Pons (tissue), 1 donor: ENCODE measurements at places on chromosomes 7 and 10.

- DNase-seq: no peak
Measured at GRCh38 chr10:133230387-133231195, 574 bp downstream of the UTF1 start.

DNA sequence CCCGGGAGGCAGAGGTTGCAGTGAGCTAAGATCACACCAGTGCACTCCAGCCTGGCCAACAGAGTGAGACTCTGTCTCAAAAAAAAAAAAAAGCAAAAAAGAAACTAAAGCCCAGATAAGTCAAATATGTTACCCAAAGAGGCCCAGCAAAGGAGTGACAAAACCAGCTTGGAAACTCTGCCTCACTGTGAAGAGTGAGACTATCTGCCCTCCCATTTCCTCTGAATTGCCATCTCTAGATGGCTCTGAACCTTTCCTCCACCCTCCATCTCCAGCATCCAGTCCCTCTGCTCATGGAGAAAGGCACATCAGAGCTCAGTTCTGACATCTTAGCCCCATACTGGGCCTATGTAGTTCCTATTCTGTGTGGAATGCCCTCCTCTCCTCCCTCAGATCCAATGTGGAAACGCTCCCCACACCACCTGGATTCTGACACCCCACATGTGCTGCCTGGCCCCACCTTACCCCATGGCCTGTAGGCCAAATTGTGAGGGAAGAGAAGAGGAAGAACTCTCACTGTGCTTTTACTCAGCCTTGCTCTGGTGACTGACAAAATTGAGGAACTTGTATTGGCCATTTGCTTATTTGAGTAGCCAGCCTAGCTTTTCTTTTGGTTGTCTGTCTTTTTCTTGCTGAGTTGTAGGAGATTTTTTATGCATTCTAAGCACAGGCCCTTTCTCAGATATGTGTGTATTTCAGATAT is 18.0 kb upstream of the NUDCD3 start:
- no peak for DNase-seq

- DNase-seq: no peak
Measured at GRCh38 chr10:91579329-91579985, 53.4 kb downstream of the PPP1R3C start.

DNA sequence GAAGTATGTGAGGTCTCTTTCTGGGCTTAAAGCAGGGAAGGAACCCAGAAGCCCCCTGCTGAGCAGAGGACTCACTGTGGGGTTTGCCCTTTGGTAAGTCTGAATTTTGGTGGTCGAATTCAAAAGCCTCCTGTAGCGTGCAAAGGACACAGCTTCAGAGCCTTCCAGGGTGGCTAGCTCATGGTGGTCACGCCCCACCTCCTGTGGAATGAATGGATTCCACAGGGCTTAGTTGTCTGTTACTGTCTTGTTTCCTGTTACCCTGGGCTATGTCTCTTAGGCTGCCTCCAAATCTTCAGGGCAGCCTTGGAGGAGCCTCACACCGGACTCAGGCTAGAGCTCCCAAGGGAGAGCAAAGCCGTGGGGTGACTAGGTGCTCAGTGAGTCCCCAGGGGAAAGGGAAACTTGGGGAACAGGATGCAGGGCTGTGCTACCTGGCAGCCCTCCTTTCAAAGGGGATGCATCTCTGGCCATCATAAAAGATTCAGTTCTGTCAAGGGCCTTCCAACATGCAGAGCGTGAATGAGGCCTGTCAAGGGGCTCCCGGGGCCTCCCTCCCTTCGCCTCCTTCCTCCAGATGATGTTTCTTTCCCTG is 211.7 kb downstream of the CCSER2 start:
- no peak for DNase-seq

DNA sequence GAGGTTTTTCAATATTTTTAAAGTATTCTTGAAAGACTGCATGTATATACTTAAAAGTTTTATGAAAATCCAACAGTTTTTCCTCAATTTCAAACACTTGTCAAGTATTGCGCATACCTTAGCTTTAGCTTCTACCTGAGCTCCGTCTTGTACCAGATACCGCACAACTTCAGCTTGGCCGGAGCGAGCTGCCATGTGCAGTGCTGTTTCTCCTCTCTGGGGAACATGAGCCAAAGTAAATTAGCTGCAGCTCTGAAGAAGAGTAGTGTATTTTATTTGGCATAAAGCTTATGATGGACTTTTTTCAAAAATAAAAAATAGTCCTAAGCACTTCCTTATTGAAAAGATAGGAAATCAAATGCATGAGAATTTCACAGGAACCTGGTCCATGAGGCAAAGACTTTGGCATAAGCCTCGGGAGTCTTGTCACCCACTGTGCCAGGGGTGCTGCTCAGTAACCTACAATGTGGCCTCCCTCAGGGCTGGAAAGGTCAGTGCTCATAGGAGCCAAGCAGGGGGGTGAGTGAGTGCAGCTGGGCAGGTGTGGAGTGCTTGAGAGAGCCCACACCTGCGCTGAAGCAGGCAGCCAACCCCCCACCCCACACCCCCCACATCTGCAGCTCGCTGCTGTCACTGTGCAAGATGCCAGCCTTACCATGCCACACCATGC is 189.5 kb downstream of the ANK3 start:
- DNase-seq: no peak

- DNase-seq: no peak
Measured at GRCh38 chr7:57203161-57203791, 71.0 kb upstream of the ZNF479 start.

DNA sequence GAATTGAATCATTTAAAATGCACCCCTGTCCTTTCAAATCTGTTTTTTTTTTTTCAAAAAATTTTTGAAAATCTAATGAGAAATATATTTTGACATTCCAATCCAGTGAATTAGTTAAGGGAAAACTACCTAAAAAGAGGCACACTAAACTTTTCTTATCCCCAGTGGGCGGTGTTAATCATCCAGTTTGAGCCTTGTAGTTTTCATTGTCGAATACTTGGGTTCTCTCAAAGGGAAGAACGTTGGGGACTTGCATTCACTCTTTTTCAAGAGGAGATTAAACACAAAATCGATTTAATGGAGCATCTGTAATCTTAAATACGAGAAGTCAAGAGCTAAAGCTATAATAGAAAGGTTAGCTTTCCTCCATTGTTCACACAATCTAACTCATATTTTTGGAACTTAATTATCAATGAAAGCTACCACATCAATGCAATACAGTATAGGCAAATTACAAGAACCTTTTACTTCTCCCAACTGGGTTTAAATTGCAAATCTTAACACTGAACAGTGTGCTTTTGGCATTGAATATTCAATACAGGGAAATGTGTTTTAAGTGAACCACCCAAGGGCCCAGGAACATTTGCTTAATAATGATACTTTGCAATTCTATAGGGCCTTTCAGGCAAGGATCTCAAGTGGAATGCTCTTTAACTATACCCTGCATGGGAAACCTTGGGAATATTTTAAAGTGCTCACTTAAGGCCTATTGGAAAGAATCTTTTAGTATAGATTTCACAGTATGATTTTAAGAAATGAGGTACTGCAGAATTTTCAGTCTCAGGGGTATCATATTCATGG is 13.1 kb upstream of the SP8 start:
- no peak for DNase-seq

GRCh38 chr7:126818393-126819196 is 434.1 kb downstream of the GRM8 start:
- no peak for DNase-seq

GRCh38 chr10:82887488-82887887 is 1012.5 kb downstream of the NRG3 start:
- DNase-seq: no peak

- DNase-seq: no peak
Measured at GRCh38 chr10:37667736-37668135, 189.7 kb downstream of the ZNF248 start.

GRCh38 chr7:138958391-138958956 is 22.7 kb downstream of the KIAA1549 start:
- DNase-seq: no peak

DNA sequence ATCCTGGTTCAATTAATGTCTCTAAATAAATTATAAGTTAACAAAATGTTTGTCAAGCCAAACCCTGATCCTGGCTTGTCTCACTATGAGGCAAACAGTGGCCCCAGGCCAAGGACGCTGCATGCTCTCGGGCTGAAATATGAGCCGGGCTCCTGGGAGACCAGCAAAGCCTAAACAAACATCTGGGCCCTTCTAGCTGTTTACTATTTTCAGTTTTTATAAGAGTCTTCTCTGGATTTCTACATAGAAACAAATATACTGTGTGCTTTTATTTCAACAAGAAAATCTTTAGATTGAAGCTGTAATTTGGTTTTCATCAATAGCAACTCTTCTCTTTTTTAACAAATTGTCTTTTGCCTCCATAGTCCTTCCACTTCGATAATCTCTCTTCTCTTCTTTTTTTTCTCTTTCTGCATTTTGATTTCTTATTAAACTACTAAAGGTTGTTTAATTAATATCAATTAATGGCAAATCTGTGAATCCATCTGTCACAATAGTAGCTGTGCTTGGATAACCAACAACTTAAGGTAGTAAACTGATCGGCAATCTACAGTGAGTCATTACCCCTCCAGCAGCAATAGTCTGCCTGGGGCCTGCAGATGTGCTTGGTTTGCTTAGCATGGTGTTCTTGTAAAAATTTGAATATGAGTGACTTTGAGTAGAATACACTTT is 83.3 kb upstream of the DNAJC1 start:
- peak; percentile 55 for DNase-seq

- DNase-seq: no peak
Measured at GRCh38 chr7:23898619-23899018, 188.6 kb downstream of the STK31 start.

DNA sequence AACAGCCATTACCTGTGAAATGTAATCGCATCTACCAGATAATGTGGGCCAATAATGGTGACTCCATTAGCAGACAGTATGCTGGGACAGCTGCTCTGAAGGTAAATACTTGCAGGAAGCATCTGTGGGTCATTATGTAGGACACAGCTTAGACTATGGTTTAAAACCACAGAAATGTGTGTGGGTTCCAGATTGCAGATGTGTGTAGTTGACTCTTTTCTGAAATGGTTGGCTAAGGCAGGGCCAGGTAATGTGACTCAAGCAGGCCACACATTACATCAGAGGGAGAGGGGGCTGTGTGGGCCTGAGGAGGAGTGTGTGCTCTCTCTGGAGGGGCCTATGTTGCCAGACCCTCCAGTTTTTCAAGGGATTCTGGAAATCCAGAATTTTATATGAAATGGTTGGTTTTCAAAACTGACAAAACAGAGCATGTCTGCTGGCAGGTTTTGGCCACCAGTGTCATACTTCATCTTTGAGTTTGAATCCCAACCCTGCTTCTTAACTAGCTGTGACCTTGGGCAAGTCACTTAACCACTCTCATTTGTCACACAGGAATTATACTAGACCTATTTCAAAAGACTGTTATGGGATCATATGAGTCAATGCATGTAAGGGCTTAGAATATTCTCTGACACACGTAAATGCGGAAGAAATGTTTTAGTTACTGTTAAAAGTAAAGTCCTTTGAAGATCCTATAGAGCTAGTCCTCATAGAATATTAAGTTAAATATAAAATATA is 64.5 kb downstream of the MCMBP start:
- DNase-seq: no peak

GRCh38 chr7:90465816-90466215 is 3.6 kb upstream of the PTTG1IP2 start:
- DNase-seq: no peak

- DNase-seq: peak; percentile 66
Measured at GRCh38 chr7:142603870-142604448, 145.3 kb upstream of the PRSS1 start.

GRCh38 chr10:27844223-27844622 is 98.6 kb upstream of the MKX start:
- DNase-seq: no peak

- no peak for DNase-seq
Measured at GRCh38 chr7:94431619-94432280, 37.1 kb downstream of the COL1A2 start.

DNA sequence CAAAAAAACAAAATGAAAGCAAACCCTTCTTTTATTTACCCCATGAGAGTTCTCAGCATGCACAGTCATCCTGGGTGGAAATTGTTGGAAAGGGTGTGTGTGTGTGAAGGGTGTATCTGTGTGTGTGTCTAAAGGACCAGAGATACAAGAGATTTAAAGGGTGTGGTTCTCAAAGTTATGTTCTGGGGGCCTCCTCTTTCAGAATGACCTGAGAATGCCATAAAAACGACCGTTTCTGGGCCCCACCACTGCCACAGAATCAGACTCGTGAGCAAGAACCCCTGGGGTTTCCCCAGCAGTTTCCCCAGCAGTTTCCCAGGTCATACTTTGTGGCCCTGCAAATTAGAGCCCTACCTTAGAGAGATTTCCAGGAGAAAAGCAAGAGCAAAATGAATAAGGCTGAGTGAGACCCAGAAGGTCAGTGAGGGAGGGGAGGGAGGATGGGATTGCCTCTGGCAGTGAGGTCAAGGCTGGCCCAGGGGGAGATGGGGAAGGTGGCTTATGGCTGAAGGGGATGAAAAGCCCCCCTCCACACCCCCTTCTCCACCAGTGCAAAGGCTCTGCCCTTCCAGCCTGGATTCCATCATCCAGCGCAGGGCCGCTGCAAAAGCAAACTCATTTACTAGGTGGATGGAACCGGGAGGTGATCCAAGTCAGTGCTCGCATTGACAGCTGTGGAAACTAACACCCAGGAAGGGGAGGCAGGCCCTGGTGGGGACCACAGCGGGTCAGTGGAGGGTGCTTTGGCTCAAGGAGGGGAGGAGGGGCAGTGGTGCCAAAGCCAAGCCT is 10.2 kb downstream of the PYROXD2 start:
- no peak for DNase-seq

- no peak for DNase-seq
Measured at GRCh38 chr10:18984531-18984930, 64.1 kb upstream of the MALRD1 start.

GRCh38 chr7:136002802-136003201 is 25.6 kb upstream of the MTPN start:
- DNase-seq: no peak

DNA sequence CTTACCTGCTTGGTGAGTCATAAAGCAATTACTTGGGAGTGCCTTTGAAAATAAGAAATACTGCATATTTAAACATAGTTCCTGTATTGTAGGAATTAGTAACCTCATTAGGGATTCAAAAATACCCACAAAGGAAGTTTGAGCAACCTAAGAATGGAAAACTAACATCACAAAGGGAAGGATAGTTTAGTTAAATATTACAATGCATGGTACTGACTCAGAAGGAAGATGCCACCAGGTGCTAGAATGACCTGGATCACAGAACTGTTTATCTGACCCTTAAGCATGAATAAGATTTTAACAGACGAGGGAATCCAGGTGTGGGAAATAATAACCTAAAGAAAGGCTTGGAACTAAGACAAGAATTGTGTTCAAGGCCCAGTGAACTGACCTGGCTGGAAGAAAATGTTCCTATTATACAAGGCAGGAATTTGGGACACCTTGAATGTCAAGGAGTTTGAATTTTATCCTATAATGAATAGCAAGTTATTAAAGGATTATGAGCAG is 106.4 kb downstream of the GSAP start:
- DNase-seq: no peak

- DNase-seq: no peak
Measured at GRCh38 chr10:10730471-10731043, 287.1 kb upstream of the CELF2 start.
